ENCODE measurements at places on chromosomes 16 and 17. TPM values are rescaled to one million over a fixed set of nuclear protein-coding genes. Genes with fewer than 3 reads are reported as not detected.

- H3K4me3 ChIP-seq, result no peak overlapping the region
- H3K27me3 ChIP-seq, result peaks cover 12% of the 10 kb centered on the region
- H3K4me1 ChIP-seq, result peaks cover 25% of the 10 kb centered on the region
- DNase-seq, result no peak
- H3K27ac ChIP-seq, result no peak overlapping the region
- no peaks in the 10 kb centered on the region for H3K36me3 ChIP-seq
Observed at GRCh38 chr17:45425125-45425983, 7.3 kb downstream of the ARHGAP27 start.

The SAMD14 gene
- total RNA-seq, result 0.98 TPM

DNA sequence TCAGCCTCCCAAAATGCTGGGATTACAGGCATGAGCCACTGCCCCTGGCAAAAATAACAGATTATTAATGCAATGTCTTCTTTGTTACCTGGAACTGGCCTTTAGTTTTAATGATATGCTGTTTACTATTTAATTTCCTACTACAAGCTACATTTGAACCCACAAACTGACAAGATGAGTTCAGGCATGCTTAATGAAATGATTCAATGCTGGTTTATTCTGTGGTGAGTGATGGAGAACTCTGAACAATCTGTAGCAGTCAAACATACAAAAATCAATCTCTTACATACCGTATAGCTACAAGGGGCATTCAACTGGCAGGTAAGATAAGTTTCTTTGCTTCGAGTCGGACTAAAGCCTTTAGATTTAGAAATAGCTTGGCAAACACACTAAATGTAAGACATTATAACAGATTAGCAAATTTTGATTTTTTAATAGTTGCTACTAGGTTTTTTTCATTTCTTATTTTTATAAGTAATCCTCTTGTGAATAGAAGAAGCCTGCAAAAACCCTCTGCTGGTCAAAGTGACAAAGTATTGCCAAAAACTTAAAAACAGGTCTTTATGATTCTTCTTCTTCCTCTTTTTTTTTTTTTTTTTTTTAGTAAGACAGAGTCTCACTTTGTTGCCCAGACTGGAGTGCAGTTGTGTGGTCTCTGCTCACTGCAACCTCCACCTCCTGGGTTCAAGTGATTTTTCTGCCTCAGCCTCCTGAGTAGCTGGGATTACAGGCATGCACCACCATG is 138.5 kb downstream of the SSH2 start:
- no peak for DNase-seq
- no peak overlapping the region for H3K27ac ChIP-seq
- H3K36me3 ChIP-seq, result no peaks in the 10 kb centered on the region
- H3K4me1 ChIP-seq, result peaks cover 12% of the 10 kb centered on the region
- H3K4me3 ChIP-seq, result no peak overlapping the region

The SEPTIN12 gene
- not detected for total RNA-seq

The CACNG5 gene
- total RNA-seq, result not detected

DNA sequence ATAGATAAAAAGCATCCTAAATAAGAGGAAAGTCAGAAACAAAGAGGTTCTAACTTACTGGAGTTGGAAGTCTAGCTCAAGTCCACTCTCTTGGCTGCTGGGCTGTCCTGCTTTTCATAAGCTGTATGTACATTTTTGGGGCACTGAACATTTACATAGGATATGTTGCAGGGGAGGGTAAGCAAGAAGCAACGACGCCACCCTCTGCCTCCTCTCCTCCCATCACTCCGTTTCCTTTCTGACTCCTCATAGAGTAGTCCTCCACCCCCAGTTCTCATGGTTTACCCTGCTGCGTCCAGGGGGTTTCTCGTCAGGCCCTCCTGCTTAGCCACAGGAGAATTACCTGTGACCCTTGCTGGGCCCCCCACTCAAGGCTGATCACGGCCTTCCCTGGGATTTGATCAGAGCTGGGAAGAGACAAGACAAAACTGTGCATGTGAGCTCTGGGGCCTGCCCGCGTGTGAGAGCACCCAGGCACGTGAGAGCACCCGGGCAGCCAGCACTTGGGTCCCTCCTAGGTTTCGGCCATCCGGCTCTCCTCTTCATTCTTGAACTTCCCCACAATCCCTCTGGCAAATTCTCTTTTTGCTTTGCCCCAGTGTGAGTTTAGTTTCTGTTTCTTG is 37.1 kb downstream of the TMEM11 start:
- H3K4me1 ChIP-seq, result peaks cover 7% of the 10 kb centered on the region
- no peak overlapping the region for H3K4me3 ChIP-seq
- peak; percentile 72 for DNase-seq
- no peaks in the 10 kb centered on the region for H3K27me3 ChIP-seq
- H3K36me3 ChIP-seq, result peaks cover 81% of the 10 kb centered on the region
- H3K27ac ChIP-seq, result no peak overlapping the region

DNA sequence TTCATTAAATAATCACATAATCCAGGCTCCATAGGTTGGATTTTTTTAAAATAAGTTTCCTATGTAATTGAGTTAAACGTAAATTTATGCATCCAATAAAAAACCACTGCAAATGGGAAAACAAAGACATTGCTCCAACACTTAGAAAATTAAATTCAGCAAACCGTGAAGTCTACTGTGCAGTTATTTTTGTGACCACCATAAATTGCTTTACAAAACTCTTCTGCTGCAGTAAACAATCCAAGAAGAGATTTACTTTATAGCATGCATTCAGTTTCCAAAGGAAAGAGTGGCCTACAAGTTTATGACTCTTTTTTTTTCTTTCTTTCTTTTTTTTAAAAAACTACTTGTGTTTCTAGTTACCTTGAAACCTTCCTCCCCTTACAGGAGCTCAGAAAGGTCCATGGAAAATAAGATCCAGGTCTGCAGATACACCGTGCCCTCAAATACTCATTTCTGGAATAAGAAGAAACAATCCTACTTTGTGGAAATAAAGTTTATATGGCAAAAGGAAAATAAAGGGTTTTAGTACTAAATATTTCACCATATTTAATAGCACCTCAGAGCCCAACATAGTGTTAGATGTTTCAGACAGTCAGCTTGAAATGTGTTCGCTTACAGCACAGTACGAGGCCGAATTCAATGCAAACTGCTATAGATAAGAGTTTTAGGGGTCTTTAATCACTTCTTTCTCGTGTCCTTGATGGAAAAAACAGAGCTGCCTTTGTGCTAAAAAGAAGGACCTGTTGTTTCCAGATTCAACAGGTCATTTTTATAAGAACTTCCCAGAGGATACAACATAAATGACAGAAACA is 3.2 kb downstream of the HS3ST3A1 start:
- H3K4me3 ChIP-seq, result no peak overlapping the region
- no peaks in the 10 kb centered on the region for H3K36me3 ChIP-seq
- H3K4me1 ChIP-seq, result peaks cover 23% of the 10 kb centered on the region
- H3K27ac ChIP-seq, result no peak overlapping the region
- DNase-seq, result no peak
- H3K27me3 ChIP-seq, result peaks cover 75% of the 10 kb centered on the region

The CXCL16 gene
- total RNA-seq, result 5.8 TPM

DNA sequence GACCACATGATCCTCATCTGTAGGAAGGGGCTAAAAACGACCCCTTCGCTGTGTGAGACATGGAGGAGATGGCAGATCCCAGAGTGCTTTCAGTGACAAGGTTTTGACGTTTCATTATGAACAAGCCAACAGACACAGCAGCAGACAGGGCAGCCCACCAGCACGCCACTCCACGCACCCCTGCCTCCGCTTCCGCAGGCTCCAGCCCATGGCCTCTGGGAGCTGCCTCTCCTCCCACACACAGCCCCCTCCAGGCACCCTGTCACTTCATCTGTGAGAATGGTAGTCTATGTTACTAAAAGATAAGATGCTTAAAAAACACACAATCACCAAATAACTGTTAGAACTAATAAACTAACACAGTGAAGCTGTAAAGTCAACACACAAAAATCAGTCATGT is 12.3 kb upstream of the ADCY7 start:
- no peak overlapping the region for H3K4me3 ChIP-seq
- H3K27ac ChIP-seq, result no peak overlapping the region
- no peaks in the 10 kb centered on the region for H3K4me1 ChIP-seq
- DNase-seq, result no peak
- H3K36me3 ChIP-seq, result no peaks in the 10 kb centered on the region
- H3K27me3 ChIP-seq, result no peaks in the 10 kb centered on the region

GRCh38 chr17:47733047-47733673 is at the start of gene TBX21:
Gene TBX21 (plus strand): TSS chr17:47733236. CDS start chr17:47733455, 219 bp downstream.
- DNase-seq, result no peak
- H3K4me1 ChIP-seq, result peaks cover 16% of the 10 kb centered on the region
- H3K36me3 ChIP-seq, result no peaks in the 10 kb centered on the region
- H3K27ac ChIP-seq, result no peak within 1 kb of the TSS

DNA sequence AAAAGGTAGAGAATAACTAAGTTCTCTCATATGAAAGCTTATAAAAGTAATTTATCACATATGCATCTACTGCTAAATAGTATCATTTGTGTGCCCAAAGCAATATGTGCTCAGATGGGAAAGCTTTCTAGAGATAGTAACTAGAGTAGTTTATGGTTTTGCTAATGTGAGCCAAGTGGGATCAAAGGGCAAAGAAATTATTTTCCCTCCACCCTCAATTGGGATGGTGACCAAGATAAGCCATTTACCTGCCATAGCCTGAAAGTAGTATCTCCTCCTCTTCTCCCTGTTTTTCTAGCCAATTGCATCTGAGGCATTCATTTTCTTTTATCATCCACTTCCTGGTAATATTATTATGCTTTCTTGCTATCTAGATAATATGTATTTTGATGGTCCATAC is 41.9 kb upstream of the KCNJ16 start:
- no peak for DNase-seq
- no peak overlapping the region for H3K4me3 ChIP-seq
- no peaks in the 10 kb centered on the region for H3K36me3 ChIP-seq
- H3K27ac ChIP-seq, result no peak overlapping the region

- no peaks in the 10 kb centered on the region for H3K27me3 ChIP-seq
- H3K4me1 ChIP-seq, result no peaks in the 10 kb centered on the region
- no peak overlapping the region for H3K4me3 ChIP-seq
- no peak overlapping the region for H3K27ac ChIP-seq
Observed at GRCh38 chr16:52568983-52569690, 22.2 kb upstream of the TOX3 start.

- DNase-seq, result no peak
- no peaks in the 10 kb centered on the region for H3K36me3 ChIP-seq
- no peaks in the 10 kb centered on the region for H3K27me3 ChIP-seq
- H3K27ac ChIP-seq, result peak overlapping the region; percentile 66
Observed at GRCh38 chr17:69448431-69449102, 34.1 kb downstream of the MAP2K6 start.

The FADS6 gene
- total RNA-seq, result not detected

GRCh38 chr17:77733576-77734296 is 224.8 kb upstream of the TNRC6C start:
- no peaks in the 10 kb centered on the region for H3K27me3 ChIP-seq
- peak overlapping the region; percentile 89 for H3K27ac ChIP-seq
- peak overlapping the region; percentile 31 for H3K4me3 ChIP-seq
- no peaks in the 10 kb centered on the region for H3K36me3 ChIP-seq
- H3K4me1 ChIP-seq, result peaks cover 59% of the 10 kb centered on the region
- peak; percentile 72 for DNase-seq

DNA sequence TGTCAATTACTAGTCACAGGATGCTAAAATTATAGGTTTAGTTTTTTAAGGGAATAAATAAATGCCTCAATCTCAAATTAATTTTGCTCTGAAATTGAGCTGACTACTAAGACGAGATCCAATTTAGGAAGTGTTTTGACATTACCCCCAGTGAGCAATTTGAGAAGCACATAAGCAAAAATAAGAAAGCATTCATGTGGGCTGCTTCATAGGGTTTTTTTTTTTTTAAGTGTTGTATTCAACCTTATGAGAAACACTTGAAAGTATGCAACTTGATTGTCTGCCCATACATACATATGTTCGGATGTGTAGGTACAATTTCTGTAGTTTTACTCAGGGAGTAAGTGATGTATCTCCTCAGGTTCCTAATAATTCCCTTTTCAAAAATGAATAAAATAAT is 77.6 kb downstream of the PRKCA start:
- no peaks in the 10 kb centered on the region for H3K36me3 ChIP-seq
- H3K27me3 ChIP-seq, result no peaks in the 10 kb centered on the region
- H3K27ac ChIP-seq, result no peak overlapping the region
- H3K4me1 ChIP-seq, result peaks cover 37% of the 10 kb centered on the region
- no peak for DNase-seq

DNA sequence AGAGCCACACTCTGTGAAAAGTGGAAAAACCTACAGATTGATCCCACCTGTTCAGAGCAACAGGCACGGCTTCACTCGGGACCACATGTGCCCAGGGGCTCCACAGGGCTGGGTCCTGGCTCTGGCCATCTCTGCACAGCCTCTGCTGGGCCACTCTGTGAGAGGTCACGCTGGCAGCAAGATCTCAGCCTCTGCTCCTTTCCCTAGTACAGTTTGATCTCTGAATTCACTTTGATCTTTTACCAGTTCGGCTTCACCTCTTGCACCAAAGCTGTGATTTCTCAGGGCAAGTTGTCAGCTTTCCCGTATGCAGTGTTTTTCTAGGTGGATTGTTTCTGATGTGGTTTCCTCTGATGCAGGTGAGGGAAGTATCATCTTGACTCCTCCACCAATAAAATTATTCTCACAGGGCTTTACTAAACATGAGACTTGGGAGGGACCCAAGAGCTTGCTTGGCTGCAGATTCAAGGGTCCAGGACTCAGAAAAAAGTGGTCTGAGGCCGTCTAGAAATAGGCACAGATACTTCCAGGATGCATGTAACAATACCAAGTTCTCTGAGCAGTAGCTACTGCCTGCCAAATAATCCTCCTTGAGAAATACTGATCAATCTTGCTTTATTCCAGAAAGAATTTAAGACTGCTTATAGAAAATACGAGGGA is 24.0 kb upstream of the ALDH3A1 start:
- no peak overlapping the region for H3K27ac ChIP-seq
- H3K27me3 ChIP-seq, result no peaks in the 10 kb centered on the region
- peaks cover 50% of the 10 kb centered on the region for H3K36me3 ChIP-seq
